ENCODE measurements at places on chromosomes 12 and 14.

DNA sequence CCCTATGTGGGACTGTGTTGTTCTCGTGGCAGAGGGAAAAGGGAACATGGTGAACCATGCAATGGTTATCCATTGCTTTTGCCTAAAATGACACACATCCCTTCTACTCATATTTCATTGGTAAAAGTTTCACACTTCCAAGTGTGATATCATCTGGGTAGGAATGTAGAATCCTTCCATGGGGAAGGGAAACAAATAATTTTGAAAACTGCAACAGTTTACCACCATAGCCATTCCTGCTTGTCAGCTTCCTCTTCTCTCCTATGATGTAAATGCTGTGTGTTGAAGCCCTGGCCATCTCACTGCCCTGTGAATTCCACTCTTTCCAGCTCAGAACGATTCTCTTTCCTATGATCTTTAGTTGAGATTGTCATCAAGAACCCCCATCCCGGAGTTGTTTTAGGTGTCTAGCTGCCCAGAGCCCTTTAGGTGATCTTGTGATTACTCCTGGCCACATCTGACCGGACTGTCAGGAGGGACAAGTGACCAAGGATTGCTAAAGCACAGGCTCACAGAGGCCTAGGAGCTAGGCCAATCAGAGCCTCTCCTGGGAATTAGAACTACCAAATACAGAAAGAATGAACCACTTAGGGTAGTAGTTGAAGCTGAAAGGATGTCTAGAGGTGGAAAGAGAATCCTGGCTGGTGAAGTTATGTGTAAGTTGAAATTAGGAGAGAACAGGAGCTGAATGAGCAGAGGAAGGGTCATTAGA lies 84.6 kb downstream of the VCPKMT start:
- DNase-seq: no peak

GRCh38 chr14:45786266-45786665 lies 533.3 kb upstream of the MIS18BP1 start:
- DNase-seq: no peak

DNA sequence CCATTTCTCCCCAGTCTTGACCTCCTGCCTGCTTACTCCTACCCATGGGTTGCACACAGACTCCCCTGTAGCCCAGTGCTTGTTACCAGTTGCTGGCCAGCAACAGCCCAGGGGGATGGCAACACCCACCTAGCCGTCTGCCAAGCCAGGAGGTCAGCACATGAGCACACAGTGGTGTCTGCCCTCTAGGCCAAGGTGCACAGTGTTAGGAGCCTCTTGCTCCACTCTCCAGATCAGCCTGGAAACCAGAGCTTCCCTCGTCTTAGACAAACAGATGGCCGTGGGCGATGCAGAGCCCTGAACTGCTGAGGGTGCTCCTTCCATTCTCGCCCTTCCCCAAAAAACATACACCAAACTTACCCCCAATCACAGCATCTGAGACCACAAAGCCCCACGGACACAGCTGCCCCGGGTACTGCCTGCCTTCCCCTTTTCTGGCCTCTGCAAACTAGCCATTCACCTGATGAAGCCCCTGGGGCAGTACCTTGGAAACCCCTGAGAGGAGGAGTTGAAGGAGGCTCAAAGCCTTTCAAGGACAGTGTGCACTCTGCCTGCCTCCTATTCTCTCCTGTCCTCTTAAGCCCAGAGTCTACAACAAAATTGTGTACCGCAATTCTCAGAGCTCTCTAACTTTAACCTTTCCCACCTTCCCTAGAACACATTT lies 1.0 kb upstream of the GPD1 start:
- no peak for DNase-seq

DNA sequence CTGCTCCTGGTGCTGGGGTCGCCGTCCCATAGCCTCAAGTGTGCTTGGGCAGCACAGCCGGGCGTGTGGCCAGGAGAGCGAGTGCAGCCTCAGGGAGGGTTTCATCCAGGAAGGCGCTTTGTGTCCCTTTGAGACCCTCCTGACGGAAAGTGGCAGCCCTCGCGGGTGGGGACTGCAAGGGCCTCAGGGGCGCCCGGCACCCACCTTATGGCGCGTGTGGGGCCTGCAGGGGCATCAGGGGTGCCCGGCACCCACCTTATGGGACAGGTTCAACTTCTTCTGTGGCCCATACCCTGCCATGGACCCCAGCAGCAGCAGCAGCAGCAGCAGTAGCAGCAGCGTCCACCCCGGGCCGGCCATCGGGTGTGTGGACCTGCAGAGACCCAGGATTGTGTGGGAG lies 4.5 kb downstream of the LRCOL1 start:
- no peak for DNase-seq

- DNase-seq: no peak
Measured at GRCh38 chr12:109531411-109531810, 41.9 kb downstream of the MMAB start.

- DNase-seq: peak; percentile 38
Measured at GRCh38 chr12:26125400-26126339, 833 bp upstream of the BHLHE41 start.

- DNase-seq: no peak
Measured at GRCh38 chr14:102540315-102541028, 30.9 kb upstream of the ANKRD9 start.

DNA sequence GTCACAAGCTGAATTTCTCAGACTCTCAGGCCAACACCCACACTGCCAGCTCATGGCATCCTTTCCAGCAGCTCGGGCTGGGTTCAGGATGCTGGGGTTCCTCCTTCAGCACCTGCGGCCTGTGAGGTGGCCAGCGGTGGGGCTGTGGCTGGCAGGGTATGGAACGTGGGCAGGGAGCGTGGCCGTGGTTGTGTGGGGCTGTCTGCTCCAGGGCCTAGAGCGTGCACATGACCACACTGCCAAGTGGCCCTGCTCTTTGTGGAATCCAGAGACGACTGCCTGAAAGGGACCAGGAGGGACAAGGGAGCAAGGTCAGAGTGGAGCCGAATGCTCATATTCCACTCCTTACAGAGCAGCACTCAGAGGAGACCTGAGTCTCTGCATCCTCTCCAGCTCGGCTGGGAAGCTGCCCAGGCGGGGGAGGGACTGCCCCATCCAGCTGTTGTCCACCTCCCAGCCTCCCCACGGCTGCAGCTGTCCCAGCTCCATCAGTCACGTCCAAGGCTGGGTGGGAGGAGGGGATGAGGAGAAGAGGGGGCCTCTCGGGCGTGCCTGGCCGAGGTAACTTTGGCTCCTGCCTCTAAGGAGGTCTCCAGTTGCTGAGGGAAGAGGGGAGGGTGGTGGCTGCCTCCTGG lies 71.3 kb downstream of the TSPAN9 start:
- DNase-seq: no peak

GRCh38 chr12:89817501-89818226 lies 109.0 kb upstream of the ATP2B1 start:
- no peak for DNase-seq

DNA sequence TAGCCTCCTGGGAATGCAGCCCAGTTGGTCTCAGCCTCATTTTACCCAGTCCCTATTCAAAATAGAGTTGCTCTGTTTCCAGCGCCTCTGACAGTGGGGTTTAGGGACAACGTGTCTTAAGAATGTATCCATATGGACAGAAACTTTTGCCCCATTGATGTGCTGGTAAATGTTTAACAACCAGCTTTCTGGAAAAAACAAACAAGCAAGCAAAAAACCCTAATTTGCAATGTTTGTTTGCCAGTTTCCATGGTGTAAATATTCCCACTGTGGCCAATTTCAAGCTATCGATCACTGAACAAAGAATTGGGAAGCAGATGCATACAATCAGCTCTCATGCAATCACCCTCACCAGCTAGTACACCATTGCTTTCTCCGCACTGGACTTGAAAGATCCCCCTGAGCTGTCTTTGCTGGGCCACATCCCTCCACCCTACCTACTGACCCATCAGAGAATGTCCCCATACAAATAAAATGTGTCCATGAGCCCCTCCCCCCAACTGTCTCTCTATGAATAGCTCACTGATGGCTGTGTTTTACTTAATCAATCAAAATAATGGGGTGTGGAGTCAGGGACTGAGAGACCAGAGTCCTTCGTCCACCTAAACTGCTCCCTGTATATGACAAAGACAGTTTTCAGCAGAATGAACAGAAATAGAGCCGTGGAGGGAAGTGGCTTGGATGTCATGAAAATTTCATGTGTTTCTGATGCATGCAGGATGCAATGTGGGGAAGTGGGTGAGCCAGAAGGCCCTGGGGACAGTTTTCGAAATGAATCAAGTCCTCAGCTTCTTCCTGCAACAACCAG lies 40.8 kb downstream of the CCDC60 start:
- DNase-seq: no peak

- DNase-seq: no peak
Measured at GRCh38 chr12:20127413-20127812, 240.9 kb upstream of the PDE3A start.

DNA sequence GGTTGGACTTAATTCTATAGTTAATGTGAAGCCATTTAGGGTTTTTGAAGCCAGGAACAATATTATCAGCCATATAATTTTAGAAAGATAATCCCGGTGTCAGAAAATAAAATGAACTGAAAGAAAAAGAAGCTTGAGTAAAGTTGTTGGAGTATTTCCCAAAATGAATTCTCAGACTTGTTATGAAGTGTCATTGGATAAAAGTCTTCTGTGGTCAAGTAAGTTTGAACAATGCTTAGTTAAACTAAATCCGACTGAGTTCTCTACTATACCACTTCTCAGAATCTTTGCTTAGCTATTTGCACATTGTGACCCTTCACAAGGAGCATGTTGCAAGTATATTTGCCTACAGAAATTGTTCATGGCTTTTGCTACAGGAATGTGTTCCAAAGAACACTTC lies 17.5 kb upstream of the FLRT2 start:
- no peak for DNase-seq

GRCh38 chr12:7142056-7142644 lies 12.0 kb downstream of the CLSTN3 start:
- DNase-seq: peak; percentile 74

GRCh38 chr12:1630827-1631591 lies 2.0 kb downstream of the WNT5B start:
- no peak for DNase-seq

GRCh38 chr12:125889742-125890141 lies 824.5 kb downstream of the AACS start:
- DNase-seq: no peak

DNA sequence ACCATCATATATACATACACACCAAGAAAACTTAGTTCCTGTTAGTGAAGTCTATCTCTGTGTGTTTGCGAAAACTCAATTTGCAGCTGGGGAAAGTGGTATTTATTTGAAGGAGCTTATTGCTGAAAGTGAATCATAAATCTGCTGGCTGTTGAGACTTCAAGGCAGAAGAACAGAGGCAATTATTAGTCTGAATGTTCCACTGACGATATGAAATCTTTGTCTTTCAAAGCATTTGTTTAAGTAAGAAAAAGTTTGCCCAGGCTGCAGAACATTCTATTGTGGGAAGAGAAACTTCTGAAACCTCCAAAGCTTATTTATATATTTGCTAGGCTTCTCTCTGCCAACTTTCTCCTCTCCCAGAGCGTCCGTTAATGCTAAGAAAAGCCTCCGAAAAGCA lies 255.7 kb upstream of the TMPO start:
- DNase-seq: no peak

DNA sequence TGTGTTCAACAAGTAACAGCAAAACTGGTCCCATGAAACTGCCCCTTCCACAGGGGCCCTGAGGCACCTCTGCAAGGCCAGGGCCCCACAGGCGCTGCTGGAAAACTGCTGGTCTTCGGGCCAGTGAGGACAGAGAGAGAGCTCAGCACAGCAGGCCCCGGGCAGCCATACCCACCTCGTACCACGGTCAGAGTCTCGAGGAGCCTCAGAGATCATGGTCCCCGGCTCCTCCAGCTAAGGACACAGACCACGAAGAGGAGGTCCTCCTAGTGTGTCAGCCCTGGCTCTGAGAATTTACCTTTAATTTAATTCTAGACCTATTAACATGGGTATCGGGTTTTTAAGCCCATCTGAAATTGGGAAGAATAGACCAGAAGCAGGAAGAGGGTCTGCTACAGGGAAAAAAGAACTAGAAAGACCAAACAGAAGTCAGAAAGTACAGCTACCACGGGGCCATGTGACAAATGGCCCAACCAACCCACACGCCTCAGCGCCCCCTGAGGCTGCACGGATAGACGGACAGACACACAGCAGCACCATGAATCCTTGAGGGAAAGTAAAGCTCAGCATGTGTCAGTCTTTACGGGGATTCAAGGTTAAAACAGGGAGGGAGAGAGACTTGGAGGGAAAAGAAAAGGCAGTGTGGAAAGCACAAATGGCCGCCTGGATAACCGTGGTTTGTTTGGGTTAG lies 22.9 kb downstream of the ANKRD9 start:
- no peak for DNase-seq

GRCh38 chr12:65586796-65587195 lies 237.5 kb upstream of the HMGA2 start:
- no peak for DNase-seq

DNA sequence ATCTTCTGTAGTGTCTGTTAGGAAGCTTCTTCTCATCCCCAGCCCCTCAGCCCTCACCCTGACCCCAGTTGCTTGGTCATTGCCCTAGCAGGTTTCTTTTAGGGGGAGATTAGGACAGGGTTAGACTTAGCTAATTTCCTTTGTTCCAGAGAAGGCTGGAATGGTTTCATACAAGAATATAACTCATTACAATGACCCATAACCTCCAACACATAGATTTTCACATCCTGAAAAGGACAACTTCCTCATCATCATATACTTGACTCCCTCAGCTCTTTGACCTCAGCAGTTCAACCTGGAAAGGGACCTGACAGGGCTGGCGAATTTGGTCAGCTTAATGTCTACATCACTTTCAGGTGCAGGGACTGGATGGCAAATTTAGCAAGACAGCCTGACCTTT lies 8.0 kb upstream of the BHLHE41 start:
- no peak for DNase-seq

GRCh38 chr12:131251336-131252101 lies 297.8 kb downstream of the ADGRD1 start:
- no peak for DNase-seq

GRCh38 chr14:41349289-41349910 lies 257.3 kb upstream of the LRFN5 start:
- DNase-seq: no peak

- DNase-seq: no peak
Measured at GRCh38 chr14:61343471-61343870, 22.1 kb downstream of the PRKCH start.

- peak; percentile 60 for DNase-seq
Measured at GRCh38 chr14:91372671-91373495, 44.7 kb downstream of the CCDC88C start.

DNA sequence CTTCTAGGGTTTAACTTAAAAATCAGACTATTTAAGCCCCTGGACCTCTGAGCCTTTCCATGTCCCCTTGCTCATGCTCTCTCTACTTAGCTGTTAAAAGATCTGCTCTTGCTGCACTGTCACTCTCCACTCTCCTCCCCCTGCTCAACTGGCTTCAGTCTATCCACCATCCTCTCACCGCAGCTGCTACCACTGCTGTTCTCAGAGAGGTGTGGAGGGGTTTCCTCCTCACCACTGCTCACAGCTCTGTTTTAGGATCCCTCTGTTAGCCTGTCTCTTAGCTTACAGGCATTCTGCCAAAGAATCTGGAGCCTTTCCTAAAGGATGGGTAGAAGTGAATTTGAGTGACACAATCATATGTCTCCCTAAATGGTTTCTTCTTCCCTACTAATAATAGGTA lies 43.7 kb upstream of the ATP2B1 start:
- no peak for DNase-seq

GRCh38 chr12:10016881-10017280 lies 6.5 kb downstream of the CLEC12B start:
- no peak for DNase-seq

- DNase-seq: no peak
Measured at GRCh38 chr14:57865403-57866198, at the start of gene SLC35F4. Gene SLC35F4 (minus strand): TSS chr14:57866092.
